ENCODE measurements at places on chromosomes 5 and 9.

DNA sequence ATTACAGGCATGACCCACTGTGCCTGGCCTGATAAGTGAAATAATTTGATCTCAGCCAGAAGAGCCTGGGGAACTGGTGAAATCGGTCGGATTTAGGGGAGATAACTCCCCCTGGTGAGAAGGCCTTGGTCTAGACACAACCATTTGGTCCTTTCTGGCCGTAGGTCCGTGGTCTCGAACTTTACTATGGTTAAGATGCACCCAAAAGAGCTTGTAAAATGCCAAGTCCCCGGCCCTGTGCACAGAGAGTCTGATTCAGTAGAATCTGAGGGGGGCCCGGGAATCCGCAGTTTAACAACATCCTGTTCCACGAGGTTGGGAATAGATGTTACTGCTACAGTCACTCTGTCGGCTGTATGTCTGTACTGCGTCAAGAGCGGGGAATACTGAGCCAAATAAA lies 140.7 kb downstream of the C9orf50 start:
- no peak for DNase-seq

- no peak for DNase-seq
Measured at GRCh38 chr5:96338624-96339415, 94.2 kb downstream of the PCSK1 start.

- no peak for DNase-seq
Measured at GRCh38 chr5:113024076-113024697, 47.6 kb downstream of the DCP2 start.

GRCh38 chr5:139164020-139164419 lies 34.1 kb downstream of the SIL1 start:
- no peak for DNase-seq

DNA sequence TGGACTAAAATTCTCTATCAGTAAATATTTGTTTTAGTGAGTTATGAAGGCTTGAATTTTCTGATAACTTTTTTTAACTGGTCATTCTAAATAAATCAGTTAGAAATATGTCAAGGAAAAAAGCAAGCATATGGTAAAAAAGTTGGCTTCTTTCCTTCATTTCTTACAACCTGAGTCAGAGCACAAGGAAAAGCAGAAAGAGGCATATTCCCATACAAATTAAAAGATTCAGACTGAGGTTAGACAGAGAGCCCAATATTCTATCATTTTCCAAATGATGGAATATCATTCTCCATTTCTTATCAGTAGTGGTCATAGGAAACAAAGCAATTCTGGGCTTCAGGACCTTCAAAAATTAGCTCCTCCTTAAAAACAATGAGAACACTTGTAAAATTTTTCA lies 732.1 kb downstream of the MAT2B start:
- DNase-seq = no peak

DNA sequence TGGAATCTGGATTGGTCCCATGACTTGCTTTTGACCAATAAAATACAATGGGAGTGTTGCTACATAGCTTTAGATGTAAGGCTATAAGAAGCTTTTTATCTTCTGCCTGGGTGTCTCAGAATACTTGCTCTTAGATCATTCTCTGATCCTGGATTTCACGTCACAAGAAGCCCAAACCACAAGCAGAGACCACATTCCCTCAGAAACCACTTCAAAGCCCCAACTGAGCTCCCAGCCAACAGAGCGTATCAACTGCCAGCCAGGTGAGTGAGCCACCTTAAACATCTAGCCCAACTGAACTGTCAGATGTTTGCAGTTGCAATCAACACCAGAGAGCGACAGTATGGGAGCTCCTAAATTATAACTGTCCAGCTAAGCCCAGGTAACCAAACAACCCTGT lies 687.1 kb downstream of the TLE1 start:
- DNase-seq = no peak

DNA sequence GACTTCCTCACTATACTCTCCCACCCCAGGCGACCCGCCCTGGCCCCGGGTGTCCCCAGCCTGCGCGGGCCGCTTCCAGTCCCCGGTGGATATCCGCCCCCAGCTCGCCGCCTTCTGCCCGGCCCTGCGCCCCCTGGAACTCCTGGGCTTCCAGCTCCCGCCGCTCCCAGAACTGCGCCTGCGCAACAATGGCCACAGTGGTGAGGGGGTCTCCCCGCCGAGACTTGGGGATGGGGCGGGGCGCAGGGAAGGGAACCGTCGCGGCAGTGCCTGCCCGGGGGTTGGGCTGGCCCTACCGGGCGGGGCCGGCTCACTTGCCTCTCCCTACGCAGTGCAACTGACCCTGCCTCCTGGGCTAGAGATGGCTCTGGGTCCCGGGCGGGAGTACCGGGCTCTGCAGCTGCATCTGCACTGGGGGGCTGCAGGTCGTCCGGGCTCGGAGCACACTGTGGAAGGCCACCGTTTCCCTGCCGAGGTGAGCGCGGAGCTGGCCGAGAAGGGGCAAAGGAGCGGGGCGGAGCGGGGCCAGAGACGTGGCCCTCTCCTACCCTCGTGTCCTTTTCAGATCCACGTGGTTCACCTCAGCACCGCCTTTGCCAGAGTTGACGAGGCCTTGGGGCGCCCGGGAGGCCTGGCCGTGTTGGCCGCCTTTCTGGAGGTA lies 2.1 kb downstream of the CA9 start:
- DNase-seq = peak; percentile 37

- DNase-seq = no peak
Measured at GRCh38 chr9:130741831-130742449, 48.4 kb downstream of the EXOSC2 start.

All from activated naive CD4-positive, alpha-beta T cell treated with Interleukin-2 at 50 U/mL for 16 hours (primary cell).